ENCODE measurements at places on chromosomes 16 and 17.

DNA sequence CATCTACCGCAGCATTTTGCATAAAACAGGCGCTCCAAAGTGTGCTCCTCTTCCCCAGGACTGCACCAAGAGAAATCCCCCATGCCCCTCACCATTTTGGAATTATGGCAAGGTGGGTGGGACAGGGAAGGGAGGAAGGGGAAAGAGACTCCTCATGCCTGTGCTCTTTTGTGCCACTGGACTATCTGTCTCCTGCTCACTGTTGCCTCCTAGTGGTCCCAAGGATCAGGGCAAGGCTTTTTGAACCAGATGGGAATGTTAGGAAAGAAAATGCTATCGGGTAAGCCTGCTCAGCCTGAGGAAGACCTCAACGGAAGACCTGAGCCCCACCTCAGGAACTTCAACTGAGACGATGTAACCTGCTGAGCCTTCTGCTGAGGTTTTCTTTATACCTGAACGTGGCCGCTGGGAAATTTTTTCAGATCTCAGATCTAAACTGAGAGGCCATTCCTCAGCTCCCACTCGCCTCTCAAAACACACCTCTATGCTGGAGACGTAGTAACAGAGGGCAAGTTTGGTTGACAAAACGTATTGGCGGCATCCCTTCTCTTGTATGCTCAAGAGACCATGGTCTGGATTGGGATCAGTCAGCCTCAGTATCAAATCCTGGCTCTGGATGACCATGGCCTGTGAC is 58.3 kb downstream of the SPACA3 start:
- DNase-seq, result peak; percentile 13

GRCh38 chr17:31379597-31380205 is 11.8 kb upstream of the RAB11FIP4 start:
- DNase-seq, result no peak

GRCh38 chr16:20611975-20612481 is 35.9 kb upstream of the ACSM2B start:
- no peak for DNase-seq

DNA sequence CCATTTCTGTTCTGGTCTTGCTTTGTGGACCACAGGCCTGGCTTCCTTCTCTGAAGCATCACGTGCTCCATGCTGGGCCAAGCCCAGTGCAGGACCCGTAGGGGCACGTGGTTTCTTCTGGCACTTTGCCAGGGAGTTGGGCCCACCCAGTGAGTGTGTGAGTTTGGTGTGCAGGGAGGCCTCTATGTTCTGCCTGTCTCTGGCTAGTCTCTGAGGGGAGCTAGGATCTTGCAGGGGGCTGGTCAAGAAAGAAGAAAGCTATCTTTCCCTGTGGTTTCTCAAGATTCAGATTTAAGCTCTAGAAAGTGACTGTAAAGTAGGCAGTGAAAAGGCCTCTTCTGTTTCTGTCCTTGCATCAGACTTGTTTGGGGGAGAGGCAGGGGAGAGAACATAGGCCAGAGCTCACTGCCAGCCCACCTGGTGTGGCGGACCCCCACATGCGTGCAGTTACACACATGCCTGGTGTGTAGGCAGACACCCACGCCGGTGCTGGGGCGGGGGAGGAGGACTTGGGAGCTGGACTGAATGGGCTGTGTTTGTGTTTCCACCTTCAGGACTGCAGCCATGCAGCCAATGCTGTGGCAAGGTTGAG is 11.8 kb downstream of the LASP1 start:
- DNase-seq, result no peak

DNA sequence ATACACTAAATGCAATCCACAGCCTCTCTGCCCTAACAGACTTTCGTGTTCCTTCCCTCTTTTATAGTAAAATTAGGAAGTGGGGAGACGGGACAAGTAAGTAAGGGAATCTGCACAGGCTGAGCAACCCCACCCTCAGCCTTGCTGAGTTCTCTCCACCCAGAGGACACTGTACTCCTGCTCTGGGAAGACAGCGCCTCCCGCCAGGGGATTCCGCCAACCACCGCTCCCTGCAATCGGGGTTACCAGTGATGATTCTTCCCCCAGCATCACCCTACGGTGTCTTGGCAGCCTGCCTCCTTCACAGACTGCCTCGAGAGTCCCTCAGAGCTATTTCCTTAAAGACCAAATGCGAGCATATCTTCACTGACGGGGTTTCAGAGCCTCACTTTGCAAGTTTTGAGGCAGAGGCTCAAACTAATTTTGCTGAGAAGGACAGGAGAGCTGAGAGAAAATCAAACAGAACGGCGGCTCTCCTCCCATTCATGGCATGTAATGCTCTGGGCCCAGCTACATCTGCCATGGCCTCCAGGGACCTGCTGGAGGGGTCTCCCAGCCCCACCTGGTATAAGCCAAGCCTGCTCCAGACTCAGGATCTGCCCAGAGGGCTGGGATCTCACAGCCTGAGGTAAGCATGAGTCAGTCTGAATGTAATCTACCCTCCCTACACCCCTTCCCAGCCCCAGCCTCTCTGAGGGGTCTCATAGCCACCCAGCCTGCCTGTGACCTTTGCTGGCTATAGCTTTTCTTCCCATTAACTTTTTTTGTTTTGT is 22.7 kb upstream of the ASGR2 start:
- no peak for DNase-seq
